ENCODE measurements at places on chromosomes 5 and 9.

DNA sequence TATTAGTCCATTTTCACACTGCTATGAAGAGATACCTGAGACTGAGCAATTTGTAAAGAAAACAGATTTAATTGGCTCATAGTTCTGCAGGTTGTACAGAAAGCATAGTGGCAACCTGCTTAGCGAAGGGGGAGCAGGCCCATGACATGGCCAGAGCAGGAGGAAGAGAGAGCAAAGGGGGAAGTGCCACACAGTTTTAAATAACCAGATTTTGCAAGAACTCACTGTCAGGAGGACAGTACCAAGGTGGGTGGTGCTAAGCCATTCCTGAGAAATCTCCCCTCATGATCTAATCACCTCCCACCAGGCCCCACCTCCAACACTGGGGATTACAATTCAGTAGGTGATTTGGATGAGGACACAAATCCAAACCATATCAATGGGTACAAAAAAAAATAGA is 16.8 kb upstream of the PCSK5 start:
- DNase-seq = no peak

- no peak for DNase-seq
These were observed 223.4 kb downstream of the DRD1 start for GRCh38 chr5:175220549-175220948.

DNA sequence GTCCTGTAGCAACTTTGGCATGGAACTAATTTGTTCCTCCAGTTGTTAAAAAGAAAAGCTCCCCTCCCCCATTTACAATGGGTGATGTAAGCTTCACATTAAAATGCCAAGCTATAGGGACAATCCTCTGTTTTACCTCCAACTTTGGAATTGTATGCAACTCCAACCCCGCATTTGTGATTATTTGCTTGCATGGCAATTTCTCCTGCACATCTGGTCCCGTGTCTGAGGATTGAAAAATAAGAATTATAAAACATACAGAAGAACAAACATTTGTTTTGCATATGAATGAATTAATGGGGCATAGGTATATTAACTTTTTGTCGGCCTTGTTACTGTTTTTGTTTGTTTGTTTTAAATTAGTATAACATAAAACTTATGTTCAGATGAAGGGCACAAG is 17.2 kb downstream of the PCSK1 start:
- no peak for DNase-seq

- DNase-seq = no peak
These were observed 53.2 kb downstream of the NSG2 start for GRCh38 chr5:174098694-174099093.

GRCh38 chr5:107621089-107621488 is 49.6 kb downstream of the EFNA5 start:
- no peak for DNase-seq

DNA sequence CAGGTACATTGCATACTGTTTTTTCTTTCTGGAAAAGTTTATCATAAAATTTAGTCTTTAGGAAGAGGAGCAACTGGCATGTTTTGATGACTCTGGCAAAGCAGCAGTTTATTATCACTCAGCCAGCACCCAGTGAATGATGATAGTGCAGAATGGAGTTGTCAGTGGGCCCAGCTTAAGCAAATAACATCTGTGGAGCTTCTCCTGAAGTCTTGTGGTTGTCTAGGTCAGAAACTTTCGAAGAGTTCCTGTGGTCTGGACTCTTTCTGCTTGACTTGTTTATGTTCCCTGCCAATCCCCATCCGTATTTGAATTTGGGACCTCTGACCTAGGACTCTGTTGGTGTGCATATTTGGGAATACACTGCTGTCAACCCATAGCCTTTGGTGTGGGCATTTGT is 38.1 kb upstream of the C5orf47 start:
- DNase-seq = no peak

DNA sequence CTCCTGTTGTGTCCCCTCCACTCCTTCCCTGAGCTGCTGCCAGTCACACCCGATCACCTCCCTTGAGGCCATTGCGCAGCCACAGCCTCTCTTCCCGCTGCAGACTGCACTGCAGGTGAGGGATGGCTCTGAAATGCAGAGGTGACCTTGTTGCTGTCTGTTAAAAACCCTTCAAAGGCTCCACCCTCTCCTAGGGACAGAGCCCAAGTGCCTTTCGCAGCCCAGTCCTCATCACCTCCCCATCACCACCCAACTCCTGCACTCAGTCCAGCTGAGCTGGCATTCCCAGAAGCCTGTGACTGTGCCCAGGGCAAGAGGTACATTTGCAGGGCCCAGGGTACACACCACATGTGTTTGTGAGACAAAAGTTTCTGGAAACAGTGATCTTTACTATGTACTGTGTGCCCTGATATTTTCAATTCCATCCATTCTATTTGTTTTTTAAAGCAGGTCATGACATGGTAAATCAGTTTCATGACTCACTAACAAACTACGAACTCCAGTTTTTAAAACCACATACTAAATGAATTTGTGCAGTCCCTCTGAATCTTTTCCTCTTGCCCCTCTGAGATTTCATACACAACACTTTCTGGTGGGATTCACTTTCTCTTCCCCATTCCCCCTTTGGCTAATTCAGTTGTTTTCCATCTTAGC is 73.0 kb upstream of the SPOCK1 start:
- DNase-seq = no peak

GRCh38 chr5:172028167-172028566 is 21.7 kb upstream of the FBXW11 start:
- DNase-seq = no peak

- DNase-seq = no peak
These were observed 42.3 kb downstream of the LSM11 start for GRCh38 chr5:157785801-157786200.

GRCh38 chr5:175124821-175125220 is 319.2 kb downstream of the DRD1 start:
- DNase-seq = no peak

DNA sequence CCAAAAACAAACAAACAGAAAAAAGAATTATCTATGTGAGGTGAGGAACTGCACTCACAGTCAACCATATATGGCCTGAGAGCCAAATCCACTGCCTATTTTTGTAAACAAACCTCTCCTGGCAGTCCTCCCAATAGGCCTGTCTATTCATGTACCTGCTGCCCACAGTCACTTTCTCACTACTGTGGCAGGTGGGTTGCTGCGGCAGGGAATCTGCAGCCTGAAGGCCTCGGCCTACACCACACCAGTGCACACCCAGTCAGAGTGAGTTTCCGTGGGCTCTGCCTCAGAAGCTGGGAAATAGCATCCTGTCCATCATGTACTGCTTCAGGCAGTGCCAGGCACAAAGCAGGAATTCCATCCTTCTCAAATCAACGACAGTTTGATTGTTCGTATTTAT is 82.3 kb downstream of the SPTLC1 start:
- DNase-seq = no peak

Data from stimulated activated CD4-positive, alpha-beta T cell treated with anti-CD3 and anti-CD28 coated beads, Interleukin-1b, Interleukin-23, amount 100 ng/mL, for 4 hours (primary cell).